A549 treated with Mapracorat at 1 μM for 4 hours (cell line): ENCODE measurements at places on chromosomes 2 and 18. TPM values are rescaled to one million over a fixed set of nuclear protein-coding genes. Genes with fewer than 3 reads are reported as not detected.

SERPINB3 gene
- 0.16 to 0.27 TPM in 2 of 5 replicates, not detected in the others for total RNA-seq

ANKRD30B gene
- not detected in 5 replicates for total RNA-seq

ATP6V1C2 gene
- 0.14 to 0.30 TPM (median 0.22 TPM) in 5 replicates for total RNA-seq

CYTIP gene
- 0.25 TPM in 1 of 5 replicates, not detected in the others for total RNA-seq

PRSS56 gene
- total RNA-seq, result 0.07 to 0.21 TPM (median 0.12 TPM) in 5 replicates

VAPA gene
- 150 to 188 TPM (median 162 TPM) in 5 replicates for total RNA-seq

SLC8A1 gene
- total RNA-seq, result 0.26 to 0.36 TPM (median 0.34 TPM) in 5 replicates

CNDP1 gene
- total RNA-seq, result not detected in 5 replicates

PCARE gene
- total RNA-seq, result not detected in 5 replicates

CHRND gene
- total RNA-seq, result not detected in 5 replicates

TMEM247 gene
- not detected in 5 replicates for total RNA-seq

MERTK gene
- total RNA-seq, result 1.9 to 3.0 TPM (median 2.0 TPM) in 5 replicates

ABCB6 gene
- total RNA-seq, result 20.0 to 39.6 TPM (median 30.0 TPM) in 5 replicates

VIT gene
- not detected in 5 replicates for total RNA-seq

CDH2 gene
- total RNA-seq, result 33.8 to 49.4 TPM (median 45.3 TPM) in 5 replicates

DSG1 gene
- total RNA-seq, result not detected in 5 replicates

LGALSL gene
- 7.7 to 12.8 TPM (median 9.9 TPM) in 5 replicates for total RNA-seq

TTN gene
- total RNA-seq, result under 0.01 TPM in 4 of 5 replicates, not detected in the other

RAPGEF4 gene
- 0.20 to 0.29 TPM (median 0.23 TPM) in 5 replicates for total RNA-seq

ELAC1 gene
- 4.6 to 6.4 TPM (median 5.1 TPM) in 5 replicates for total RNA-seq

REEP1 gene
- total RNA-seq, result 0.88 to 1.3 TPM (median 1.2 TPM) in 5 replicates

MOGAT1 gene
- total RNA-seq, result not detected in 5 replicates

UGT1A10 gene
- total RNA-seq, result 0.06 TPM in 1 of 5 replicates, not detected in the others

RNMT gene
- 16.6 to 20.4 TPM (median 17.6 TPM) in 5 replicates for total RNA-seq

REG3A gene
- not detected in 5 replicates for total RNA-seq

MMADHC gene
- 78.0 to 103 TPM (median 82.8 TPM) in 5 replicates for total RNA-seq

CFC1 gene
- not detected in 5 replicates for total RNA-seq

CNDP2 gene
- total RNA-seq, result 80.1 to 90.8 TPM (median 82.6 TPM) in 5 replicates

ERICH2 gene
- total RNA-seq, result not detected in 5 replicates

VWC2L gene
- not detected in 5 replicates for total RNA-seq

HOXD11 gene
- 5.6 to 8.0 TPM (median 6.2 TPM) in 5 replicates for total RNA-seq

CCDC85A gene
- total RNA-seq, result 0.22 to 0.27 TPM (median 0.24 TPM) in 5 replicates

TSGA10 gene
- 2.0 to 5.5 TPM (median 4.3 TPM) in 5 replicates for total RNA-seq

SPRED2 gene
- total RNA-seq, result 26.9 to 36.0 TPM (median 30.9 TPM) in 5 replicates

SLC9A4 gene
- not detected in 5 replicates for total RNA-seq

LINC00305 gene
- not detected in 5 replicates for total RNA-seq

FABP1 gene
- total RNA-seq, result not detected in 5 replicates

PLGLB2 gene
- total RNA-seq, result 0.19 to 0.35 TPM (median 0.27 TPM) in 4 of 5 replicates, not detected in the other

SLC11A1 gene
- total RNA-seq, result 0.11 to 0.26 TPM (median 0.15 TPM) in 5 replicates

TGFBRAP1 gene
- total RNA-seq, result 13.5 to 17.1 TPM (median 16.1 TPM) in 5 replicates

SDC1 gene
- 148 to 201 TPM (median 187 TPM) in 5 replicates for total RNA-seq

OXER1 gene
- not detected in 5 replicates for total RNA-seq

CELF4 gene
- not detected in 5 replicates for total RNA-seq

GLI2 gene
- total RNA-seq, result 16.6 to 26.1 TPM (median 24.1 TPM) in 5 replicates

SMAD4 gene
- 45.5 to 62.4 TPM (median 54.5 TPM) in 5 replicates for total RNA-seq

WIPF1 gene
- total RNA-seq, result 17.3 to 25.2 TPM (median 23.4 TPM) in 5 replicates

CHRNG gene
- total RNA-seq, result not detected in 5 replicates

SKA1 gene
- total RNA-seq, result 11.2 to 11.9 TPM (median 11.7 TPM) in 5 replicates

CPO gene
- 0.11 to 0.13 TPM in 2 of 5 replicates, not detected in the others for total RNA-seq

LTBP1 gene
- total RNA-seq, result 19.2 to 32.6 TPM (median 29.6 TPM) in 5 replicates
